Uterus (tissue), 4 donors: ENCODE measurements at places on chromosomes 5 and 9. TPM values are rescaled to one million over a fixed set of nuclear protein-coding genes. Genes with fewer than 3 reads are reported as not detected.

- DNase-seq, result no peak
Measured at GRCh38 chr5:6255956-6256355, 122.4 kb downstream of the MED10 start.

GRCh38 chr5:148927307-148927946 is 101.0 kb downstream of the ADRB2 start:
- DNase-seq, result no peak

DNA sequence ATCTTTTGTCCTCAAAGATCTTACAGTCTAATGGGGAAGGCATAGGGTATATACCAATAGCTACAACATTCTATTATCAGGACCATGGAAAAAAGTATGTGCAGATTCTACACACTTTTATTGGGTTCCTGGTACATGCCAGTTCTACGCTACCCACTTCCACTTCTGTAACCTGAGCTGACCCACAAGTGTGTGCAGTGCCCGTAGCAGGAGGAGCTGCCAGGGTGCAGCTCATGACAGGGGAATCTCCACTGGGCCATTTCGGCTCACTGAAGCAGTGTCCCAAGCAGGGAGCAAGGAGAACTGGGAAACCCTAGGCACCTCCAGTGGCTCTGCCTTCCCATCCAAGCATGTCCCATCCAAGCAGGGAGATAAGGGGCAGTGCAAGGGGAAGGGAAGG is 60.4 kb downstream of the FOXI1 start:
- no peak for DNase-seq

TAF11L5 gene
- total RNA-seq, result not detected

GLT6D1 gene
- not detected for total RNA-seq

TICAM2 gene
- total RNA-seq, result 14.0 TPM
